Hematopoietic multipotent progenitor cell treated with erythropoietin and hydrocortisone succinate and interleukin-3 and kit ligand, for 6 days (in vitro differentiated cells): ENCODE measurements at places on chromosomes 12 and 14.
A peak's percentile ranks its signal among the peaks of the same experiment; 100 is the strongest.

GRCh38 chr14:58746261-58746660 is 108.5 kb downstream of the DACT1 start:
- no peak for DNase-seq

DNA sequence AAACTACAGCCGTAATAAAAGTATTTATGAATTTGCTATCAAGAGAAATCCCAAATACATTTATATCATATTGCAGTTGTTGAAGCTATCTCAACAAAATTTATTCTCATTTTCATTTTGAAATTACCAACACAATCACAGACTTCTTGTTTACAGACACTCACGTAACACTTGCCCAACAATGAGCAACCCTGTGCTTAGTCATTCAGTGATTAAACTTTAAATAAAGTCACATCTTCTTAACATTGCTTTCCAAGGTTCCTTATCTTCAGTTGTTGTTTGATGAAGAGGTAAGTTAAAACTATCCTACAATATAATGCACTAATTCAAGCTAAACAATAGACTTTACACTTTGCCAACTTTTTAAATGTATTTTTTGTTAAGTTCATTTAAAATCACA is 601.8 kb downstream of the SLC16A7 start:
- DNase-seq, result no peak

- peak; percentile 87 for DNase-seq
These were observed 16.4 kb downstream of the LRCOL1 start for GRCh38 chr12:132593938-132594358.

- DNase-seq, result no peak
These were observed 44.3 kb upstream of the STRN3 start for GRCh38 chr14:31070431-31070830.

- DNase-seq, result peak; percentile 86
These were observed 3.4 kb upstream of the NXPH4 start for GRCh38 chr12:57213058-57213715.

DNA sequence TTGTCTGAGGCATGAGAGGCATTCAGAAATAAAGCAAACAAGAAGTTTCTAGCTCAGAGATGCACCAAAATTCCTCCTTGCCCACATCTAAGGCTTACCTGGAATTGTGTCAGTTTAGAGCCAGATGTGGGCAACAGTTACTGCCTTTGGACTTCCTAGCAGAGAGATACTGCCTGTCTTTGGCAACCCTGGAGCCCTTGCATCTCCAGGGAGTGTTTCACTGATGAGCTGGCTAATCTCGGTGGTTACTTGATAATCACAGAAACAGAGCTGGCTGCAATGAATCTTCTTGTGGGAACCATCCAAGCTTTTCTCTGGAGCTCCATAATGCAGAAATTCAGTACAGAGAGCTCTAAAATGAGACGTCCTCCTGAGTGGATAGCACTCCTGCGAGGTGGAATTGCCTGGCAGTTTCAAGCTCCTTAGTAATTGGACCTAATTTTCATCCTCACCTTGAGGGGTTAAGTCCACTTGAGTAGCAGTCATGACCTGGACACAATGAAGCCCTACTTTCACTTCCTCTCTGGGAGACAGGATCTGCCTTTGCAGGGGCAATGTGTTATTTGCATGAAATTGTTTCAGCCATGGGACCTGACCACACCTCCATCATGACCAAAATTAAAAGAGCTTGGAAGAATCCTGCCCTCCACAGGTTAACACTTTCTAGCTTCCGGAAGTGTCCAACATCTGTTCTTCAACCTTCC is 108.8 kb upstream of the ARHGAP5 start:
- DNase-seq, result no peak

DNA sequence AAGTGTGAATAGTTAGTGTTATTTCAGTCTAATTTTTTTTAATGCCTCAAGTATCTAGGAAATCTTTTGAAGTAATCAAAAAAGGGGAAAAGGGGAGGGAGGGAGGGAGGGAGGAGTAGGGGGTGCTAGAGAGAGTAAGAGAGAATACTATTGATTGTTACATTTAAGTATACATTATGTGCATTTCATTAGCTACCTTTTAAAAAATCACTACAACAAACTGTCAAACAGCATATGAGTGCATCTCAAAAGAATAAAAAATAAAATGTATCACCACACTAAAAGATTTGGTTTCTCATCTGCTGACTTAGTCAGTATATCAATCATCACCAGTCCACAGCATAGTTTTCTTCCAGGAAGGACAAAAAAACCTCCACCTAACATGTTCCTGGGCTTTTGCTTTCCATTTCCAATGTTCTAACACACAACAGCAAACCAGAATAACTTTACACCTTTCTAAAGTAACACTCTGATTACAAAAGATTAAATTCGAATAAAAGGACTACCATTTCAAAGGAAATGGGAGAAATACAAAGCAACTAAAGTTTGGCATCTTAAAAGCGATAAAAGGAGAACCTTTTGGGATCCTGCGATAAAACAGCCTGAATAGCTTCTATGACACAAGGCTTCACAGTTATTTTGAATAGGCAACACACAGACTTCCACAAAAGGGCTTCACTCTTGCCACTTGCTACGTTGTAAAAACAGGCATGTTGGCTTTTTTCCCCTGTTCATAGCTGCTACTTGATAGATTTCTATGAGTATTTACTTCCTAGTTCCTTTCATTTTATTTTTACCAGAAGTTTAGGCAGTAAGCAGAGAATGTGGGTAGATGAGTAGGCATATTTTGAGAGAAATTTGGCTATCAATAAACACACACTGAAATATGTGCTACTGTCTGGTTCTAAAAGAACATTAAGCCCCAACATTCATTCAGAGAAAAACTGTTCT is 160.9 kb downstream of the EPS8 start:
- DNase-seq, result peak; percentile 48

GRCh38 chr12:123696646-123697045 is 15.5 kb upstream of the ATP6V0A2 start:
- no peak for DNase-seq

DNA sequence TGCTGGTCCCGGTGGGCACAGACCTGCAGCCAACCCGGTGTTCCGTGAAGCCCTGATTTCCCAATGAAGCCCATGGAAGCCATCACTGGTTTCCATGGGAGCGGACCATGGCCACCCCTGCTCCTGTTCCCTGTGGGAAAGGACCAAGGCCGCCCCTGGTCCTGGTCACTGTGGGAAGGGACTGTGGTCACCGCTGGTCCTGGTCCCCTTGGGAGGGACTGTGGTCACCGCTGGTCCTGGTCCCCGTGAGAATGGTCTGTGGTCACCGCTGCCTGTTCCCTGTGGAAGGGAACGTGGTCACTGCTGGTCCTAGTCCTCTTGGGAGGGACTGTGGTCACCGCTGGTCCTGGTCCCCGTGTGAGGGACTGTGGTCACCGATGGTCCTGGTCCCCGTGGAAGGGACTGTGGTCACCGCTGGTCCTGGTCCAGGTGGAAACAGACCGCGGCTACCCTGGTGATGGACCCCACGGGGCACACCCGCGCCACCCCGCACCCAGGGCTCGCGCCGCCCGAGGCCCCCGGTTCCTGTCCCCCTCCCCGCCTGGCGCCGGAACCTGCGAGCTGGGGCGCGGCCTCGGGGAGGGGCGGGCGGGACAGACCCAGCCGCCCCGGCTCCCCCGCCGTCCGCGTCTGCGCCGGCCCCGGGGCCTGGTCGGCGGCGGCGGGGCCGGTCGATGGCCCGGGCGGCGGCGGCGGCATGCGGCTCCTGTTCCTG is at the start of gene GLT1D1:
TSS of gene GLT1D1 (plus strand) at position 594 of the 715 bp plus-strand sequence. CDS start at position 698, 104 bp downstream.
- DNase-seq, result no peak

DNA sequence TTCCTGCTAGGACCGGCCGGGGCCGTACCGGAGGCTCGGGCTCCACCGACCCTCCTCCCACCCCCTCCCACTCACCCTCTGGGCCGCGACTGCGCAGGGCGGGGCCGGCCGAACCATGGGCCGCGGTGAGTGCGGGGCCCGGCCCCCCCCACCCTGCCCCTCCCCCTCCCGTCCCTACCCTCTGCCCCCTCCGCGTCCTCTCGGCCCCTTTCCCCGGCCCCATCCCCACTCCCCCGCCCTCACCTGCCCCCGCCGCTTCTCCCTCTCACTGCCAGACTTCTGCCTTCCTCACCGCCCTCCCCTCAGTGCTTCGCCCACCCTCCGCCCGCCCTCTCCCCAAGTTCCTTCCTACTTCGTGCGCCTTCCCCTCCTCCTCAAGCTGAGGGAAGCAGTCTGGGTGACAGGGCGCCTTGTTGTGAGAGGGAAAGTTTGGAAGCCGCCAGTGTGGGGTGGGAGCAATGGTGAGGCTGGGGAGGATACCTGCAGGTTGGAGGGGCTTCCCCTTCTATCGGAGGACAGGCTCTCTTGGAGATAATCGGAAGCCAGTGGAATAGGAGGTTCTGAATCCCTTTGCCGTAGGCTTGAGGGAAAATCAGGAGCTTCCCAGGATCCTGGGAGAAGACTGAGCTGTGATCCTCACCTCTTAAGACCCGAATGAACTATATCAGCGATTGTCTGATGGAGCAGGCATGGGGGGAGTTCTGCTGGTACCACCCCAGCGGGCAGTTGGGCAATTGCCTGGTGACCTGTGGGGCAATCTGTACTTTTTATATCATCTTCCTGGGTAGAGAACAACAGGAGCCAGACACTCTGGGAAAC is 472 bp downstream of the MBD6 start:
- peak; percentile 70 for DNase-seq

- DNase-seq, result no peak
These were observed 17.9 kb downstream of the C12orf43 start for GRCh38 chr12:120998435-120998834.

GRCh38 chr12:47004634-47005033 is 74.8 kb upstream of the PCED1B start:
- DNase-seq, result peak; percentile 7

DNA sequence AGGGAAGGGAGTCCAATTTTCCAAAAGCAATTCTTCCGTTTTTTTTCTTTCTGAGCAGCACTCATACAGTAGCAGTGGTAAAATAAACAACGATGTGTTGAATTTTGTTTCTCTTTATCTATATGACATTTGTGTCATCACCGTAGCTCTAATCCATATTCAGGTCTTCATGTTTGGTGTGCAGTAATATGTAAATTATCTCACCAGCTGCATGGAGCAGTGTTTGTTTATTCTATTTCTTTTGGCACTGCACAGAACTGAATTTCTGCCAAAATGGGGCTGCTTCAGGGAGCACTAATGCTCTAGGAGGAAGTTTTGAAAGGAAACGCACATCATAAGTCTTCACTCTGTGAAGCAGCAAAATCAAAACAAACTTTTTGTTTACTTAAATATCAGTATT is 130.0 kb upstream of the NPAS3 start:
- DNase-seq, result no peak

GRCh38 chr14:72924337-72924736 is 1.9 kb upstream of the DCAF4 start:
- peak; percentile 49 for DNase-seq

GRCh38 chr14:36835128-36835527 is 173.5 kb downstream of the PAX9 start:
- DNase-seq, result no peak

DNA sequence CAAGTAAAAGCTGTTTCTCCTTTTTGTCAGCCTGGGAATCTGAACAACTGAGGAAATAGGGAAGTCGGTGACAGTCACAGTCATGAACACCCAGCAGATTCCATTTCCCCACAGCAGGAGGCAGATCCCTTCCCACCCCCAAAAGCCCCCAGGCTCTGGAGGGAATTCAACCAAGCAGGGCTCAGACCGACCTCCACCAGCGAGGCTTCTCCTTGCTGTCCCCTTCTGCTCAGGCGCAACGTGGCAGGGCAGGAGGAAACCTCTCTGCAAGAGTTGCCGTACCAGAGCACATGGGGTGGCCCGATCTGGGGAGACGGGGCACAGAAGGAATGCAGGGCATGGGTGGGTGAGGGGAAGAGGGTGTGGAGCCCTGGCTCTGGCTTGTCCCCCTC is 319 bp downstream of the GALNT6 start:
- DNase-seq, result no peak

DNA sequence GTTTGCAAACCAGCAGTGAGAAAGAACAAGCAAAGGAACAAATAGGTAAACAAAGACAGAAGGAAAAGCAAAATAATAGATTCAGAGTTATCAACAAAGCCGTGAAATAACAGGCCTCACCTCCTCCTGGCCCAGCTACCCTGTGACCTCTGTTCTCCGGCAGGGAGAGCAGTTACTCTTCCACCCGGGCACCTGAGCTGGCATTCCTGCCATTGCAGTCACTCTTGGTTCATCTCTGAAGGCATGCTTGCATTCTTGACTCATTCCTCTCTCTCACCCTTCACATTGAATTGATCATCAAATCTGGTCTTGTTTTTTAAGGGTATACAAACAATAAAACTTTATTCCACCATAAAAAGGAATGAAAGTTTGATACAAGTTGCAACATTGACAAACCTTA is 95.1 kb downstream of the TTC8 start:
- no peak for DNase-seq

DNA sequence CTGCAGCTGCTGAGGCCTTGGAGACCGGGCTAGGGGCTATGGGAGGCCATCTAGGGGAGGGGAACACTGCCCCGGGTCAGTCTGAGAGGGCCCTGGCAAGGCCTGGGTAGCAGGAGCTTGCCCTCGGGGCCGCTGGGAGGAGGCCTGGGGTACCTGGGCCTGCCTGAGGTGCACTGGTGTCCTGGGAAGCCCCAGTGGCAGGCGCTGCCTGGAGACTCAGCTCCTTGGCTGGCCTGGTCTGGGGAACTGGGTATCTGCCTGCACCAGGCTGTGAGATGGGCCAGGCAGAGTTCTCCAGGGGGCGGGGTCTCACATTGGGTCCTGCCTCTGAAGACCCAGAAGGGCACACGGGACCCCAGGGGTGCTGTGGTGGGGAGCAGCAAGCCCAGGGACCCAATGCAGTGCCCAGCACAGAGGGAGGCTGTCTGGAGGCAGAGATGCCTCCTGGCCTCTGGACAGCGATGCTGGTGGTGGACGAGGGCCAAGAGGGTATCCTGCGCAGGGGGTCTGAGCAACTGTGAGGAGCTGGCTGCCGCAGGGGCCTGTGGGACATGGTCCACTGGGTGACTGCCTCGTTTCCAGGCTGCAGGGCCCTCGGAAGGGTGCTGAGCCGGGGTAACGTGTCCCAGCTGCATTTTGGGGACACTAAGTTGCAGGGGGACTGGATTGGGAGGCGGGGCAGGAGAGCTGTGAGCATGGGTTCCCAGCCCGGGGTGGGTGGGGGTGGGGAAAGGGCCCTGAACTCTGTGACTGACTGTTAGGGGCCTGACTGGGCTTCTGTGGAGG is 7.4 kb upstream of the MTA1 start:
- DNase-seq, result no peak

DNA sequence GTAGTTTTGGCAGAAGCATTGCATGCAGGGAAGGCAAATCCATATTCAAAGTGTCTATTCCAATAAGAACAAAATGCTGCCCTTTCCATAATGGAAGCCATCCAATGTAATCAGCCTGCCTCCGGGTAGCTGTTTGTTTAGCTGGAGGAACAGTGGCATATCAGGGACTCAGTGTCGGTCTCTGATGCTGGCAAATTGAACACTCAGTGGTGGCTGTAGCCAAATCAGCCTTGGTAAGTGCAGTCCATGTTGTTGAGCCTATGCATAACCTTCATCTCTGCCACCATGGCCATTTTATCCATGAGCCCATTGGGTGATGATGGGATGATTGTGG is 147.8 kb upstream of the MAX start:
- DNase-seq, result no peak

- no peak for DNase-seq
These were observed 179.5 kb downstream of the NUBPL start for GRCh38 chr14:31740688-31741087.
